ENCODE measurements at places on chromosomes 1 and 21.

- no peak for DNase-seq
Observed at GRCh38 chr1:25098717-25099116, 133.6 kb downstream of the SYF2 start.

- no peak for DNase-seq
Observed at GRCh38 chr1:111236379-111236778, 8.9 kb downstream of the CHI3L2 start.

GRCh38 chr1:84775535-84775920 lies 85.3 kb upstream of the SSX2IP start:
- DNase-seq = no peak

GRCh38 chr1:35532497-35533223 lies 24.5 kb downstream of the KIAA0319L start:
- no peak for DNase-seq

DNA sequence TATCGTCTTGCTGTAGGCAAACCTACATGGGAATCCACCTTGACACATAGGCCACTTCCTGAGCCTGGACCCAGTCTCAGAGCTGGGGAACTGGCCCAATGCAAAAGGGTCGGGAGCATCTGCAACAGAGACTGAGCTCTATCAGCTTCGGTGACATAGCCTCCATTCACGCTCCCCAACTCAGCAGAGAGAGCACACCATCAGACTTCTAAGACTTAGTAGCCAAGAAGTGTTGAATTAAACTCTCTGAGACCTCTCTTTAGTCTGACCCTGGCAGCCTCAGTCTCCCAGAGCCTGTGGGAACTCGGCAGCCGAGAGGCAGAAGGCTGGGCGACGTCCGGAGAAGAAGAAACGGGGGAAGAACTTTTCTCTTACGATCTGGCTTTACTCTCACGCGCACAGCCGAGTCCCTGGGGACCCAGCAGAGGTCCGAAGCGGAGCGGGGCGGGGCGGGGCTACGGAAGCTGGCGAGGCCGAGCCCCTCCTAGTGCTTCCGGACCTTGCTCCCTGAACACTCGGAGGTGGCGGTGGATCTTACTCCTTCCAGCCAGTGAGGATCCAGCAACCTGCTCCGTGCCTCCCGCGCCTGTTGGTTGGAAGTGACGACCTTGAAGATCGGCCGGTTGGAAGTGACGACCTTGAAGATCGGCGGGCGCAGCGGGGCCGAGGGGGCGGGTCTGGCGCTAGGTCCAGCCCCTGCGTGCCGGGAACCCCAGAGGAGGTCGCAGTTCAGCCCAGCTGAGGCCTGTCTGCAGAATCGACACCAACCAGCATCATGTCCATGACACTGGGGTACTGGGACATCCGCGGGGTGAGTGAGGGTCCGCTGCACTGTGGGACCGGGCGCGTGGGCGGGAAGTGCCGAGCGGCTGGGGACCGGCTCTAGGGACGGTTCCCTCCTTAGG lies at the start of gene GSTM4:
TSS of gene GSTM4 (plus strand) at position 485 of the 905 bp plus-strand sequence. CDS start at position 776, 291 bp downstream.
- DNase-seq = peak; percentile 40

DNA sequence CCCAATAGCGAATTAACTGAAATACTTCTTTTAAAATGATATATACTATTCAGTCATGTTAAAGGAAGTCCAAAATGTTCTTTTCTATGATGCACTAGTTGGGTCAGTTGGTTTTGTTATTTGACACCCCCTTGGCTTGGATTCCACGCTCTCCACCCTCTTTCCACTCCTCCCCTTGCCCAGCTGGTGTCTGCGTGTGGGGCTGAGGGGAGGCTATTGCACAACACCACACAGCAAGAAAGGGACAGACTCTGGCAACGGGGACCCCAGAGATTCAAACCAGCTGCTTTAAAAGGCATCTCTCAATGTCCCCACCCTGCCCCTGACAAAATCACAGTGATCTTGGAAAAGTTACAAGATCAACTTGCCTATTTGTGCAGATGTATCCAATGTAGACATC lies 394.3 kb downstream of the TGFB2 start:
- DNase-seq = no peak

DNA sequence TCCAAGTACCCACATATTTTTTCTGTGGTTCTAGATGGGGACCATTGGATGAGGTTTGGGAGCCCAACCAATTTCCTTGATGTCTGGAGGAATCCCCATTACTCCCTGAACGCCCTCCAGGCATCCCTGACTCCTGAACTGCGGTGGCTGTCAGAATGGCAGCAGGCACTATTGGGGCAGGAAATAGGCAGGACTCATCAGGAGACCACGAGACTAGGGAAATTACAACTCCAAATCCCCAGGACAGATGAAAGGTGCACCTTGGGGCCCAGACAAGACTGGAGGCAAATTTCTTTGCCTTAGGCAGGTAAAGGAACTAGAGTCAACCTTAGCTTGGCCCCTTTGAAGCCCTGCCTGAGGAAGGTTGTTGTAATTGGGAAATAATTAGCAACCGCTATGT lies 1.1 kb downstream of the CGN start:
- DNase-seq = no peak

DNA sequence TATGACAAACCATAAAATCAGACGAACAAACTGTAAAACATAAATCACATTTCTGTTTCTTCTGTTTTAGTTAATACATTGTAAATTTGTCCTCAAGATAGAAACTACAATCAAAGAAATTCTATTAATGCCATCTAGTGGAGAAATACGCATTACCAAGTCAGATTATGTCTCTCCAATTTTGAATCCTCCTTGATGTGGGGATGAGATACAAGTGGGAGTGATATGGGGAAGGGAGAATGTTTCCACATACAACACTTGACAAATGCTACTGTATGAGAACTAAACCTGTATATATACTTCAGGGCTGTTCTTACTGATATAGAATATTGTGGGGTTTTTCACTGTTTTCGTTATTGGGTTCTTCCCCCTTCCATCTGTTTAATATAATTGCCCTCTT lies 2.6 kb downstream of the HFM1 start:
- DNase-seq = no peak

- no peak for DNase-seq
Observed at GRCh38 chr1:152622803-152623202, at the start of gene LCE3A. TSS of gene LCE3A (minus strand) at chr1:152623103. CDS start at chr1:152623103, 0 bp downstream.

DNA sequence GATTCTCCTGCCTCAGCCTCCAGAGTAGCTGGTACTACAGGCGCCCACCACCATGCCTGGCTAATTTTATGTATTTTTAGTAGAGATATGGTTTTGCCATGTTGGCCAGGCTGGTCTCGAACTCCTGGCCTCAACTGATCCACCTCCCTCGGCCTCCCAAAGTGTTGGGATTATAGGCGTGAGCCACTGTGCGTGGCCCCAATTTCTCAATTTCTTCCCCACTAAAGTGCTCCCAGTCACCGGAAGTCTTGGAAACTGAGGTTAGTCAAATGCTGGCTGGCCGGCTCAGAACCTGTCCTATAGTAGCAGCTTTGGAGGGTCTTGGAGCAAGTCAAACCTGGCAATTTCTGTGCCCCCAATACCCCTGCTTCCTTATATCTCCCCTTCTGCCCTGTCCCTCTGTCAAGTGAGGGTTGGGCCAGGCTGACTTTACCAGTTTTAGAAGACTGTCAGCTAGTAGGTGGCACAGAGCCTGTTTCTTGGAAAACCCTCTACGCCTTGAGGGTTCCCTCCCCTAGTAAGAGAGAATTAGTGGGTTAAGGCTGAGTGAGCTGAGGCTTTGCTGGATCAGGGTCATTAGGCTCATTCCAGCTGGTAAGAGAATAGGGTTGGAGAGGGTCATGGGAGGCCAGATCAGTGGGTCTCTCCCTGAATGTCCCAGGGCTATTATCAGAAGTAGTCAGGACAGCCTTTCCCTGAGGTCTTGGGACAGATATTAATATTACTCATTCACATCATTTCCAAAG lies 8.3 kb upstream of the EPB41 start:
- DNase-seq = no peak

DNA sequence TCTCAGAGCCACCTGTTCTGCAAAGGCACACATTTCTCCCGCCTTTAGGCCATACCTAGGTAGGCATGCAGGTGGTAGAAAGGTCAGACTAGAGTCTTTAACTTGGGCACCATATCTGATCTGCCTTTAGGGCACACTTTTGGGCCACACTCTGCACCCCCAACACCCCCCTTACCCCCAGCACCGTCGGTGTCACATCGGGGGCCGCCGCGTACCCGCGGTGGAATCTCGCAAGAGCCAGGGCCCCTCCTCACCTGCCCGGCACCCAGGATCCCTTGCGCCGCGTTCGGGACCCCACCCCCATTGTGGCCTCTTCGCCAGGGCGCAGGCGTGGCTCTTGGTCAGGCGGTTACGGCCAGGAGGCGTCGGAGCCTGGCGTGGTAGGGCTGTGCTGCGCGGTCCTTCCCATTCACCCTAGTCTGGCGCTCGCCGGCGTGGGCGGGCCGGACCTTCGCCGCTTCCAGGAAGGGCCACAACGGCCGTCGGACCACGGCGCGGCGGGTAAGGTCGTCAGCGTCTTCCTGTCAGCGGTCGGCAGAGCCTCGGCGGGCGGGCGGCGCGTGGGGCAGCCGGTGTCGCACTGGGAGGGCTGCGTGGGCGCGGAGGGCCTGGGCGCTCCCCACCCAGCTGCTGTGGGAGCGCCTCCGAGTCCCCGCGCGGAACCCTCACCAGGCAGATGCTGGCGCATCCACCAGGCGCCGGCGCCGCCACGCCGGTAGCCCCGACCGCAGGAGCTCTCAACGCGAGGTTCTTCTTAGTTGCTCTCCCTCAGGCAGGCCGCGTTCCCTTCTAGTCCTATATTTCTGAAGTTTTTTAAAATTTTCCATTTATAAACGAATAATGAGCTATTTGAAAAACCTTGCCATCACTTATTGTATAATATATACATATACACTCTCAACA lies at the start of gene DNAH14:
TSS of gene DNAH14 (plus strand) at position 341 of the 903 bp plus-strand sequence. CDS start 23,028 bp downstream, outside the sequence.
- DNase-seq = no peak

DNA sequence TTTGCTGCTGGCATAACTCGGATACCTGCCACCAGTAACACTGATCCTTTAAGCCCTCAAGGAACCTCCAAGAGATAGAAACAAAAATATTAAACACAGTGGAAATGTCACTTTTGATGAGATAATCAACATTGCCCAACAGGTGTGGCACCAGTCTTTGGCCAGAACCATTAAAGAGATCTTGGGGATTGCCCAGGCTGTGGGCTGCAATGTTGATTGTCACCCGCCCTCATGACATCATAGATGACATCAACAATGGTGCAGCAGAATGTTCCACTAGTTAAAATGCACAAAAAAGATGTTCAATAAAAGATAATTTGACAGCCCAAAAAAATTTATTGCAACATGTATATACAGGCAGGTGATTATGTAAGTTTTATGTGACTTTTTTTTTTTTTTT lies 20.2 kb upstream of the ZMYM1 start:
- no peak for DNase-seq

DNA sequence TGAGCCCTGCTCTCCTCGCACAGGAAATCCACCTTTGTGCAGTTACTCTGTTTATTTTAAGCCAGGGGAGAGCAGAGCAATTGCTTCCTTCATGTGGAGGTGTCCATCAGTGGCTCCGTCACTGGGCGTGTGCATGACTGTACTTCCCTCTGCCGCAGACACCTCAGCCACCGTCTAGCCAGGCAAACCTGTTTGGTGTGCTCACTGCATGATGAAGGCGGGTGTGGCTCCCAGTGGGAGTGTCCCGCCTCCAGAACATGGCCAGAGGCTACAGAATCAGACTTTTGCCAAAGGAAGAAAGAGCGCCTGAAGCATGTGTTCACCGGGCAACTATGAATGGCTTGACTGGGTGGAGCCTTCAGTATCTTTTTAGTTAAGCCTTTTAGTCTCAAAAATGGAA lies 26.1 kb upstream of the LAMC2 start:
- no peak for DNase-seq
